ENCODE measurements at places on chromosomes 12 and 14.

DNA sequence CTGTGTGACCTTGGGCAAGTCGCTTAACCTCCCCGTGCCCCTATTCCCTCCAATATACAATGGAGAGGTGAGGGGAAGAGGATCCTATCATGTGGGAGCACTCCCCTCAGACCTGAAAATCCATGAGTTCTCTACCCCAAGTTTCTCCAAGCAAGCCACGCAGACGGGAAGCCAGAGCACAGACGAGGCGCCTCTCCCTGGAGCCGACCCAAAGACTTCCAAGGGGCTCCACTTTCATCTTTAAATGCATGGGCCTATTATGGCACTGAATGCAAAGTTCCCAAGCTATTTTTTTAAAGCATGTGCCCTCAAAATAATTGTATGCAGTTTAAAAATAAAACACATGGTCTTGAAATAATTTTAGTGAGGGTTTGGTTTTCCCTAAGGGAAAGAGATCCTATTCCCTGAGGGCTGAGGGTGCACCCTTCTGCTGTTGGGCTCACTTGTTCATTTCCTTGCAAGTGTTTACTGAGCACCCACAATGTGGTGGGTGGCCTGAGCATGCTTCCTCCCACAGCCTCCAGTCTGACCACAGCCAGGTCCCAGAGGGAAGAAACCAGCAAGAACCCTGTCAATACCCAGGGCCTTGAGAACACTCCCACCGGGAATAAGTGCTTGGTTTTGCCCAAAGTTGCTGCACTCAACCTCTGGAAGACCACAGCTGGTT lies 14.6 kb downstream of the CMKLR1 start:
- DNase-seq, result no peak

DNA sequence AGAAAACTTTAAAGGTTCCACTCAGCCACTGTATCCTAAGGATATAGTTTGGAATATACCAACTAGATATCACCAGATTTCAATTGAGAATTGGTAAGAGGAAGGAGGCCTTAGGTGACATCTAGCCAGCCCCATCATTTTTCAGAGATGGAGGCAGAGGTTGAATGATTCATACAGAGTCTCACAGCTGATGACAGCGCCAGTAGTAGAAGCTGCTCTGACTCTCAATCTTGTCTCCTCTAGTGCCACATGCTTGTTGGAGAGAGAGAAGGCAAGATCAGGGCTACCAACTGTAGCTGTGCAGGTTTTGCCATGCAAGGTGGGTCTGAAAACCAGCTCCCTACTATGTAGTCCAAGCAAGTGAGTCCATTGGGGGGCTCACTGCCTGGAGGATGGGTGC lies 6.1 kb downstream of the FRMD6 start:
- no peak for DNase-seq

DNA sequence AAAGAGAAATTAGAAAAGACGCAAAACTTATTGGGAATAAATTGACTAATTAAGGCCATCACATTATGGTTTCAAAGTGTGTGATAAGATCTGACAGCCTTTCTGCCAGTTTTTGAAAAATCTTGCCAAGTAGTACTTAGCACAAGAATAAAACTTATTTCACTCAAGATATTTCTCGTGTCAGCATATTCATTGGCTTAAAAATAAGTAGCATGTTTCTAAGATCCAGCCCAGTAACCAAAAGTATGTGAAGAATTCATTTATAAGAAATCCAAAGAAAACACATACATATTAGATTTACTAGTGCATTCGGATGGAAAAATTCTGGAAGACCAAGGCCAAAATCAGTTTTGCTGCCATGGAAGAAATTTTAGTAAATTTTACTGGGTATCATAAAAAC lies 1135.0 kb downstream of the GALC start:
- no peak for DNase-seq

GRCh38 chr14:94934276-94934810 lies 164.4 kb upstream of the GSC start:
- DNase-seq, result no peak

- no peak for DNase-seq
Measured at GRCh38 chr14:51410897-51411296, 170.8 kb downstream of the TMX1 start.

- DNase-seq, result no peak
Measured at GRCh38 chr12:98951406-98951805, 306.3 kb downstream of the APAF1 start.

- DNase-seq, result peak; percentile 8
Measured at GRCh38 chr12:107684990-107685359, 624 bp upstream of the PWP1 start.

- no peak for DNase-seq
Measured at GRCh38 chr12:128612150-128612850, 211.5 kb downstream of the SLC15A4 start.

DNA sequence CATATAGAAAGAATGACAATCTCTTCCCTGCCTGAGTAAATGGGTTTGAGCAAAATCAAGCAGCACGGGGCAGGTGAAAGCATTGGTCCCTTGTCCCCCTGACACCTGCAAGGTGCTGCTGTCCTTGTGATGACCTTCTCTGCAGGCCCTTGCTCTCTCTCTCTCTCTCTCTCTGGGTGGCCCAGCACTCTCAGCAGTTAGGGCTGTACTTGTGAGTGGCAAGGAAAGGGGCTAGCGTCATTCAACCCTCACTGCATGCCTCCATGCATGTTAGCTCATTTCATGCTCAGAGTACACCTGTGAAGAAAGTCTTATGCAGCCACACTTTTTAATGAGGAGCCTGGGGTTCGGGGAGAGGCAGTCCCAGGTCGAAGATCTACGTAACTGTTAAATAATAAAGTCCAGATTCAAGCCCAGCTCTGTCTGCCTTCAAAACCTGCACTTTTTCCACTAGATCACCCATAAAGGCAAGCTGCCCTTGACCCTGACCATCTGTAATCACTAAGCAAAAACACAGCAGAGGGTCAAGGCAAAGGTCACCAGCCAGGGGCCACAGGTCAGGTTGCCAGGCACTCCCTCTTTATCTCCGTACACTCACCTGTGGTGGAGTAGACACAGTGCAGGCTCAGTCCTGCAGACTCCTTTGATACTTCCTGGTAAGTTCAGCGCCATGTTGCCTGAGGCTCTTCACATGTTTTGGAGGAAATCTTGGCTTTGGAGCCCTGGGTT lies 44.9 kb upstream of the CLMN start:
- DNase-seq, result no peak

- DNase-seq, result no peak
Measured at GRCh38 chr12:127571578-127571977, 695.4 kb upstream of the TMEM132C start.

DNA sequence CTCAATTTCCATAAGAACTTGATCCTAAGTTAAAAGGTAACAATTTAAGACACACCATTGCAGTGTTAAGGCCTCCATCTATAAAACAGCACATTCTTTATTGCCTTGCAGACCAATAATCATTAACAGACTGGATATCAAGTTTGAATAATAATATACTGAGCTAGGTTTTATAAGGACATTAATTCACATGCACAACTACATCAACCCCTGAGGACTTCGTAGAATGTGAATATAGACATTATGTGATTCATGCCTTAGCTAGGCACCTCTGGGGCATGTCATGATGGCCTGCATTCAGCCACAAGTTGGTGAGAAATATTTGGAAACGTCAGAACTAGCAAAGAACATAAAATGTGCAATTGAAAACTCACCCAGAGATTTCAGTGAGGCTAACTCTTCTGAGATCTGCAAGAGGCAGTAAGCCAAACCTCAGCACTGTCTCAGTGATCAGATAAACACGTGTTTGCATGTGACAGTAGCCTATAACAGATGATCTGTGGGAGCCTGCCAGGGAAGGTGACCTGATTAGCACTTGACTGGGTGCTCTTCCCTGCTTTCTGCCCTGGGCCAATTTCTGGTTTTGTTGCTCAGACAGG lies 492.2 kb downstream of the FLRT2 start:
- no peak for DNase-seq

- DNase-seq, result peak; percentile 7
Measured at GRCh38 chr12:62123721-62124203, 136.4 kb upstream of the USP15 start.

DNA sequence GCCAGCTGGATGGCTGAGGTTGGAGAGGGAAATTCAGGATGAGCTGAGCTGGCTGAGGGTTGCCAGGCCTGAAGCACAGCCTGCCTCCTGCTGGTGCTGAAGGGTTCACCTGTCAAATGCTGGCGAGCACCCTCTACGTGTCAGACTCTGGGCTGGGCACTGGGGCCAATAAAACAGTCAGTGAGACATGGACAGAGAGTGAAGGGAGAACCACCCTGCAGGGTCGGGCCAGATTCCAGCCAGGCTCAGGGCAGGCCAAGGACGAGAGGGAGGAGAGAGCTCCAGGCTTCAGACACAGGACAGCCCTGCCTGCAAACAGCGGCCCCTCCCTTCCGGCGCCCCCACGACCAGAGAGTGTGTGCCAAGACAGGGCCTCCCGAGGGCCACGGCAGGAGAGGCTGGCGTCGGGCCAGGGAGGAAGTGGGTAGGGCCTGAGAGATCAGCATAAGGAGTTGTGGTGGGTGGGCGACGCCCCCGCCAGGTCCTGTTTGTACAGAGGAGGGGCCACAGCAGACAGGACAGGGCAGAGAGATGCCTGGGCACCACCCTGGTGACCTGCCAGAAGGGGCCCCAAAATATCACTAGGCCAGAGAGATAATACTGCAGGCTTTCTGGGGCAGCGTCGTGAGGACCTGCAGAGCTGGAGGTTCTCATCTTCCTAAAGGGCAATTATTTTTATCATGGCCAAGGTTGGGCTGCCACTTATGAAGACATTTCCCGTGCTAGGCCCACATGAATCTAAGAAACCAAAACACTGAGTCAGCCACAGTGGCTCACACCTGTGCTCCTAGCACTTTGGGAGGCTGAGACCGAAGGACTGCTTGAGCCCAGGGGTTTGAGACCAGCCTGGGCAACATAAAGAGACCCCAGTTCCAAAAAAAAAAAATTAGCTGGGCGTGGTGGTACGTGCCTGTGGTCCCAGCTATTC lies 73.1 kb upstream of the GPR68 start:
- DNase-seq, result peak; percentile 53

DNA sequence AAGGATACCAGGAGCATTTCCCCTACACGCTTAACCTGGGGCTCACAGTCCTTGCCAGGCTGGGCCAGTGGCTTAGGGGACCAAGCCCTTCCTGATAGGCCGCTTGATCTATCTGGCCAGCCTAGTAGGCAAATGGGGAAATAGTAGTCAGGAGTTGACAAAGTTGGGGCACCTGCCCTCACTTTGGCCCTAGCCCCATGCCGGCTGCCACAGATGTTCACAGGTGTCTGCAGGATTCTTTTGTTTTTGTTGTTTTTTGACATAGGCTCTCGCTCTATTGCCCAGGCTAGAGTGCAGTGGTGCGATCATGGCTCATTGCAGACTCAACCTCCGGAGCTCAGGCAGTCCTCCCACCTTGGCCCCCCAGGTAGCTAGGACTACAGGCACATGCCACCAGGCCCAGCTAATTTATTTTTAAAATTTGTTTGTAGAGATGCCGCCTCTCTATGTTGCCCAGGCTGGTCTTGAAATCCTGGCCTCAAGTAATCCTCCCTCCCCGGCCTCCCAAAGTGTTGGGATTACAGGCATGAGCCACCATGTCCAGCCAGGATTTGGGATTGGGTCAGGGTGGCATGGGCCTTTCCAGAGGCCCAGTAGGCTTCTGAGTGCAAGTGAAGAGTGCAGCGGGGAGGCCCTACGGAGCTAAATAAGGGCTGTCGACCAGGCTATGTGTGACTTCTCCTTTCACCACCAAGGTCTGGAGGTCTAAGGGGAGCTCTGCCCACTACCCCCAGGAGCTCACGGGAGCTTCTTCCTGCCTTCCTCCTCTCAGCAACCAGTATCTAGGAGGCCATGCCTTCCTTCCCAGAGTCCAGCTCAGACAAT lies 15.5 kb upstream of the HDAC7 start:
- no peak for DNase-seq

DNA sequence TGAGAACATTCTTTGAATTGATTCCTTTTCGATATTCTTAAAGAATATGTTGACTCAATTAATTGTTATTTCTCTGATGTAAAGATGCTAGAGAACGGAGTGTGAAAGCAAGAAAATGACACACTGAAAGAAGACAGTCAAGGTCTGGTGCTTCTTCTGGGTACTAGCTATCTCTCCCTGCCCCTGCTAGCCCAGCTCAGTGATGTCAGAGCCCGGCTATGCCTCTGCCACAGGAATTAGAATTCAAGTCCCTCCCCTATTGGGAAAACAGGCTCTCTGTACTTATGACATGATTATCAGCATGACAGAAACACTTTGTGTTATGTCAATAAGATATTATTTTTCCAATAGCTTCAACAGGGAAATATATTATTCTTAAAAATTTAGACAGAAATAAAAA lies 252.4 kb downstream of the KCNC2 start:
- DNase-seq, result no peak

GRCh38 chr12:46197883-46198282 lies 71.0 kb downstream of the SLC38A1 start:
- DNase-seq, result no peak

- no peak for DNase-seq
Measured at GRCh38 chr12:130427381-130427887, 89.7 kb downstream of the PIWIL1 start.

DNA sequence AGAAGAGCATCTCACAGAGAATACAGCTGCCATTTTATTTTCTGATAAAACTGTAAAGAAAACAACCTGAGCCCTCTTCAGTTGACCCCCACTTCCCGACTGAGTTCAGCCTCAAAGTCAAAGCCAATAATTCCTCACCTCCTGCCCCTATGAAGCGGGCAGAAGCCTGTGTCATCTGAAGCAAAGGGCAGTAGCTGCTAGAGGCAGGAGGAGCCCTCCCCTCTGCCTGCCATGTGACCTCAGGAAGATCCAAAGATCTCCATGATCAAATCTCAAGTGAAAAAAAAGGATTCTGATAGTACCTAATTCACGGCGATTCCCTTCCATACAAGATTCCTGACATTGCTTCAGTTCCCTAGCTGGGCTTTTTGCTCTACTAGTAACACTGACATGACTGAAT lies 223.1 kb upstream of the CAND1 start:
- DNase-seq, result no peak

- no peak for DNase-seq
Measured at GRCh38 chr12:18753481-18754123, 15.7 kb downstream of the CAPZA3 start.

DNA sequence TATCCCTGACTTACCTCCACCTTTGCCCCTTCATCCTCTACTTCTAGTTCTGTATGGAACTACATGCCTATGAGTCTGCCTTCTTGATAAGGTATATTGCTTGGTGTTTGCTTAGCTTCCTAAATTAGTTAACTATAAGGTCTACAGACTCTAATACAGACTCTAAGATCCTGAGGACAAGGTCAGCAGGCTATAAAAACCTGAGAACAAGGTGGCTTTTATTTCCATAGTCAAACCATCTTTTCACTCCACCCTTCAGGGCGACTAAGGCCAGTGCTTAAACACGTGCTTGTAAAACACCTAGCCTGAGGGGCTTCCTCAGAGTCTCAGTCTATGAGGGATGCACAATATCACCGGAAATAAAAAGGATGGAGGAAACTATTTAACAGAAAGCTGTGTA lies 36.1 kb upstream of the COL2A1 start:
- DNase-seq, result no peak

- DNase-seq, result no peak
Measured at GRCh38 chr12:4037747-4038312, 164.6 kb upstream of the PARP11 start.

GRCh38 chr14:91228112-91229004 lies 16.1 kb downstream of the GPR68 start:
- peak; percentile 68 for DNase-seq

GRCh38 chr12:121030576-121031212 lies 8.4 kb downstream of the OASL start:
- DNase-seq, result no peak

Data from stimulated activated CD4-positive, alpha-beta T cell treated with anti-CD3 and anti-CD28 coated beads, Interleukin-1b, Interleukin-23, amount 100 ng/mL, for 4 hours (primary cell).